NCI-H1092 treated with DMSO at 0.1 percent for 48 hours (cell line): ENCODE measurements at places on chromosomes 5 and 9.

DNA sequence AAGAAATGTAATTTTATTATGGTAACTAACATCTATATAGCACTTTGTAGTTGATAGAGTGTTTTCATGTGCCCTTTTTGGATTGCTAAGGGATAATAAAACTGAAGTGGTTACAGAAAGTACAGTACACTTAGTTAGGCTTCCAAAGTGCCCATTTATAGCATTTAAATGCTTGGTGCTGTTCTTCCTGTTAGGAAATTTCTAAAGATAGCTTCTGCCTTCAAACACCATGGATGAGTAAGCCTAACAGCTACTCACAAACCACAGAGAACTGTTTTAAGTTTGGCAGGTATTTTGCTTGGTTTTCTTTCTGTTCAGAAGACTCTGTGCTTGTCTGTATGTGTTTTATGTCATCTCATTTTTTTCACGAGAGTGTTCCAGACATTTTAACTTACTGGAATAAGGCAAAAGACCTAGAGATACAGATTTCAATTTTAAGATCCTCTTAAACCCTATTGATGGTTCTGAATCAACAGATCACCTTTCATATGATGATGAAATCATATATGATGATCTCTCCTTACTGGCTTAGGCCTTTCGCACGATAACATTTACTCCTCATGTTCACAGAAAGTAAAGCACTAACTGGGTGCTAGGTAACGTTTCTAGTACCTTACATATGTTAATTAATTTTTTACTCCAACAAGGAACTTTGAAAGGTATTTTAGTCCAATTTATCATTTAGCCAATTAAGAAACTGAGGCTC, 4.4 kb downstream of the RIMOC1 start:
- no peak for DNase-seq

DNA sequence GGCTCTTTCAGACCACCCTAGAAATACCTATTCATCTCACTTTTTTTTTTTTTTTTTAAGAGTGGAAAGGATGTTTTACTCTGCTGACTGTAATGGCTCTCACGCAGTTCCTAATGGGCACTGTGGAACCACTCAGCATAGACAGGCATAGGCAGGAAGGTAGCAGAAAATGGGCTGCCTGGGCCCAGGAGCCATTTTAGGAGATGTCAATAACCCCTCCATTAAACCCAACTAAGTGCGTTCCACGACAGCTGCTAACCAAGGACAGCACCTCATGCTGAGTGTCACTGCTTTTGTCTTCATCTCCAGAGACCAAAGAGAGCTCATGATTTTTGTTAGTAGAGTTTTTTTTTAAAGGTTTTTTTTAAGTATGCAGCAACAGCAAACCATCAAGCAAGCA, 15.3 kb downstream of the MAP1B start:
- DNase-seq = no peak

- no peak for DNase-seq
Observed at GRCh38 chr9:91496351-91496750, 72.7 kb upstream of the NFIL3 start.

- no peak for DNase-seq
Observed at GRCh38 chr5:14574096-14574495, 7.5 kb upstream of the OTULINL start.

DNA sequence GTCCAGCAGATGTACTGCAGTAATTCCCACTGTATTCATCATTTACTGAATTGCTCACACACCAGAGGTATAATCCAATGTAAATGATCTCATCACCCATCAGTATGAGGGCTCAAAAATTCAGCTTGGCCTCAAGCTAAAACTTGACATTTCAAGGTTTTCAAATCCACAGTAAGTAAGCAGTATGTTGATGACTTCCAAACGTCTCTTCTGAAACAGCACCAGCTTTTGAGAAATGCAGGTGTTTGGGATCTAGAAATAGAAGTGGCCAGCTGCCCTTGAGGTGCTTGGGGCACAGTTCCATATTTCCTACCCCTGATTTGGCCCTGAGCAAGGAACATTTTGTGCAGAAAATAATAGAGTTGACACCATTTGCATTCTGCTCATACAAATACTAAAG, 388.0 kb upstream of the TUSC1 start:
- no peak for DNase-seq

- DNase-seq = no peak
Observed at GRCh38 chr5:172452398-172453205, 1.7 kb downstream of the SH3PXD2B start.

DNA sequence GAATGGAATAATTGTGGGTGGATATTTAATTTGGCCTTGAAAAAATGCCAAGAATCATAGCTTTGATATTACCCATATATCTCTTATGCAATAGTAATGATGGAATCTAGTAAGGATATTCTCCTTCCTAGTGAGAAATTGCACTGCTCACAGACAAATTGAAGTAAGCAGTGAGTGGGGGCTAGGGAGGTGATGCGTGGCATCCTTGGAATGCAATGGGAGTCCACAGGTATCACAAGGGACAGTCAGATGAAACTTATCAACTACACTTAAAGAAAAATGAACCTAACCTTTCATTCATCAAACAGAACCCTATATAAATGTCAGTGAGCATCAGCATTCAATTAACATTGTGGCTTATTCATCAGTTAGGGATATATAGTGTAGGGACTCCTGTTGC, 57.8 kb downstream of the IZUMO3 start:
- no peak for DNase-seq
